Activated T-helper 2 cell treated with anti-CD3 and anti-CD28 coated beads, Interferon-gamma antibody, Interleukin-2, Interleukin-4, amounts not matched to agents 10 μg/mL and 5 μg/mL and 100 μg/mL, durations not matched to agents 14 hours and 24 hours and 36 hours (primary cell): ENCODE measurements at places on chromosomes 2 and 18. TPM values are rescaled to one million over a fixed set of nuclear protein-coding genes. Genes with fewer than 3 reads are reported as not detected.

UNC80 gene
- not detected in 2 replicates for total RNA-seq

GPR17 gene
- total RNA-seq: not detected in 2 replicates

FZD7 gene
- 1.1 and 1.4 TPM in 2 replicates for total RNA-seq

DNA sequence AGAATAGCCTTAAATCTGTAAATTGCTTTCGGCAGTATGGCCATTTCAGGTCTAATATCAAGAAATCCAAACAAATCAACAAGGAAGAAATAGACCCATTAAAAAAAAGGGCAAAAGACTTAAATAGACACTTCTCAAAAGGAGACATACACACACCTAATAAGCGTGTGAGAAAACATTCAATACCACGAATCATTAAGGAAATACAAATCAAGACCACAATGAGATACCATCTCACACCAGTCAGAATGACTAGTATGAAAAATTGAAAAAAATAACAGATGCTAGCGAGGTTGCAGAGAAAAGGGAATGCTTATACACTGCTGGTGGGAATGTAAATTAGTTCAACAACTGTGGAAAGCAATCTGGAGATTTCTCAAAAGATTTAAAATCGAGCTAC is 243.2 kb downstream of the DSEL start:
- no peak overlapping the region for H3K27ac ChIP-seq
- no peak for DNase-seq
- H3K27me3 ChIP-seq: peaks cover 9% of the 10 kb centered on the region
- no peaks in the 10 kb centered on the region for H3K36me3 ChIP-seq

DNA sequence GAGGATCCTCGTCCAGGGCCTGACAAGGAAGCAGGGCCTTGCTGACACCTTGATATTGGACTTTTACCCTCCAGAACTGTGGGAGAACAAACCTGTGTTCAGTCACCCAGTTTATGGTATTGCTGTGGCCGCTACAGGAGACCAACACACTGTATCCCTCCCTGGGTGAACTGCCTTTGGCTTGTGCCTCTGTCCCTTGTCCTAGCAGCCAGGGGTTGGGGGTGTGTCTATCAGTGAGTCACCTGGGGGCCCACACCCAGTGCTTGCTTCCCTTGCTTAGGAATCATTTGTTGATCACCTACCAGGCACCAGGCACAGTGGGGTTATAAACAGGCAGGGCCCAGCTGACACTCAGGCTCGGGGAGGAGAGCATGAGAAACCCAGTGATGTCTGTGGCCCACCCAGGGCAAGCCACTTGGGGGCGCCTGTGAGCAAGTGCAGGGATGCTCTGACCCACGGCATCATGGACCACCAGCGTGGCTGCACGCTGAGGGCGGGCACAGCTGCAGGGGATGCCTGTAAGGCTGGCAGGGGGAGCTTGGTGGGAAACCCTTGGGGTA is 17.1 kb downstream of the TMEM185B start:
- no peak for DNase-seq
- H3K36me3 ChIP-seq: no peaks in the 10 kb centered on the region

GRCh38 chr2:126990200-126990599 is 91.5 kb downstream of the TEX51 start:
- no peaks in the 10 kb centered on the region for H3K4me1 ChIP-seq
- H3K36me3 ChIP-seq: no peaks in the 10 kb centered on the region
- peaks cover 14% of the 10 kb centered on the region for H3K27me3 ChIP-seq
- no peak overlapping the region for H3K27ac ChIP-seq
- DNase-seq: no peak

GRCh38 chr18:62445386-62445917 is 77.4 kb upstream of the ZCCHC2 start:
- peaks cover 4% of the 10 kb centered on the region for H3K4me1 ChIP-seq
- H3K27ac ChIP-seq: peak overlapping the region; percentile 5
- no peaks in the 10 kb centered on the region for H3K36me3 ChIP-seq
- no peaks in the 10 kb centered on the region for H3K27me3 ChIP-seq
- no peak for DNase-seq

DNA sequence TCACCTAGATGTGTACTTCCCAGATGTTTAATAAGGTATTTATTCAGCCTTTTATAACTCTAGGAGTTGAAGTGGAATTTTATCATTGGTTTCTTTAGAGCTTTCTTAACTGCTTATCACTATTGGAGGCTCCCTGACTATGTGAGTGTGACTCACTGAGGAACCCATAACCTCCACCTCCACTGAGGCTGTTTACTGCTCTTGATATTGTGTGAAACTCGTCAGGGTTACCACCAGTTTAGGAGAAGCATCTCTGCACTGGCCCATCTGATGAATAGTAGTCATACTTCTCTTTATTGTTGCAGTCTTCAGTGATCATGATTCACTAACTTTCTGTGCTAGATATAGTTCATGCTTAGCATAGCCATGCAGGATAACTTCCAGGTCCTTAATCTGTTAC is 79.6 kb upstream of the UBXN4 start:
- H3K36me3 ChIP-seq: peaks cover 51% of the 10 kb centered on the region
- H3K4me1 ChIP-seq: peaks cover 43% of the 10 kb centered on the region
- H3K27me3 ChIP-seq: no peaks in the 10 kb centered on the region

DNA sequence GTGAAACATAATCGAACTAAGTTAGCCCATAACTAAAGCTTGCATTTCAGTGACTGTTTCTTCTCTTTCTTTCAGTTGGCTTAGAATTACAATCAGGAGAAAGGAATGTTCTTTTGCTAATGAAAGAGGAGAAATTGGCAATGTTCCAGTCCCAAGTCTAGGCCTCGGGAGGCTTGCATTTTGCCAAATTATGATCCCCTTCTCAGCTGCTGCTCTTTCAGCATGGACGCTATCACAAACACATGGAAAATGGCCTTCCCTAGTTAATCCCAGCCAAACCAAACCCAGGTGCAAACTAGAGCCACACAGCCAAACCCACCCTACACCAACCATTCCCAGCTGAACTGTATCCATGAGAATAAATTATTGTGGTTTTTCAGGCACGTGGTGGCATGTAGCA is 605.2 kb upstream of the LRRTM4 start:
- no peaks in the 10 kb centered on the region for H3K27me3 ChIP-seq
- H3K4me1 ChIP-seq: no peaks in the 10 kb centered on the region
- no peaks in the 10 kb centered on the region for H3K36me3 ChIP-seq
- H3K27ac ChIP-seq: no peak overlapping the region
- no peak for DNase-seq

DNA sequence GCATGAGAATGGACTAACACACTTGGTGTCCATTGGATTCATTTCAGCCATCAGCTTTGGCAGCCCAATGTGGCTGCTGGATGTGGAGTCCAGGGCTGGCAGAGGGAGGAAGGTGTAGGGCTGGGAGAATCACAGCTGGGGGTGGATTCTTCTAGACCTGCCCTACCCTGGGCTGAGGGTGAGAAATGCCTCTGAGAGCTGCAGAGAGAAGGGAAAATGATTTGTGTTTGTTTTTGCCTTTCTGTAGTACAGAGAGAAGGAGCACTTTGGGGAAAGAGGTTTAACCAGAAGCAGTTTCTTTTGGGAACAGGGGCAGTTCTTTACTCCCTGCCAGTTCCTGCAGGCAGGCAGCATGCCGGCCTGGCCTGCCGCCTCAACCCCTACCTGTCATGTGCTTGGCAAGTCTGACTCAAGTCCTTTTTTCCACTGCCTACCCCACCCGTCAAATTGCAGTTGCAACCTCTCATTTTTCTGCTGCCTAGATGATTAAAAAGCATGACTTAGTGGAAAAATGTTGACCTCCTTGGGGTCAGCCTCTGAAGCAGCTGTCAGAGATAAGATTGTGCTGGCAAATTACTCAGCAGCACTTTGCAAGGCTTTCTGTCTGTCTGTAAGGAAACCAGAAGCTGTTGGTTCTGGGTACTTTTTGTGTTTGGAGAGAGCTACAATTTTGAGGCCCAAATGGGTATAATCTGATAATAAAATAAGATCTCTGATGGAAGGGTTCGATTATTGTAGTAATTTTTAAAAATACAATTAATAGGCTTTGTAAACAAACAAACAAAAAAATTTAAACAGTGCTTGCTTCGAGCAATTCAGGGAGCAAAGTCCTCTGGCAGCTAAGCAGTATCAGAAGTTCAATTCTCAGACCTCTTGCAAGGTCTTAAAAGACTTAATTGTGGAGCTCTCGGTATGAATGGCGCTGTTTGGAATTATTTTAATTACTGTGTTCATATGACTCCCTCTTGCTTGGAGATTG is 21.7 kb downstream of the LBH start:
- H3K4me3 ChIP-seq: no peak overlapping the region
- peaks cover 87% of the 10 kb centered on the region for H3K36me3 ChIP-seq
- peak; percentile 51 for DNase-seq
- peak overlapping the region; percentile 86 for H3K27ac ChIP-seq

GRCh38 chr18:32730620-32731091 is 42.2 kb downstream of the KLHL14 start:
- DNase-seq: no peak
- H3K4me3 ChIP-seq: no peak overlapping the region
- peaks cover 5% of the 10 kb centered on the region for H3K4me1 ChIP-seq
- no peak overlapping the region for H3K27ac ChIP-seq
- peaks cover 4% of the 10 kb centered on the region for H3K27me3 ChIP-seq

DNA sequence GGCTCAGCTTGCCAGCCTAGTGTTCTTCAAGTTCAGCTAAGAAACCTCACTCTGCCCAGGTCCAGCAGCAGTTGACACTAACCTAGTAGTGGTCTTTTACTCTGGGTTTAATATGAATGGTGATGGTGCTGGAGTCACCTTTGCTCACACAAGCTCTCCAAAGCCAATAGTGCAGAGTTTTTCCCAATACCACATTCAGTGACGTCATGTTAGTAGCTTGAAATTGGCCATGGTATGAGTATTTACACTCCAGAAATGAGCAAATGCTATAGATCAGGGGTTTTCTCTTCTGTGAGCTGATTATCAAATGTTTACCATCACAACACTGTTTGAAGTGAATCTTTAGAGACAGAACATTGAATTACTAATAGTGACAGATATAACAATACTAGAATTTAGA is 209.1 kb downstream of the KCNH7 start:
- no peak for DNase-seq
- no peak overlapping the region for H3K4me3 ChIP-seq
- H3K27me3 ChIP-seq: no peaks in the 10 kb centered on the region
- H3K27ac ChIP-seq: no peak overlapping the region
- H3K4me1 ChIP-seq: no peaks in the 10 kb centered on the region

DNA sequence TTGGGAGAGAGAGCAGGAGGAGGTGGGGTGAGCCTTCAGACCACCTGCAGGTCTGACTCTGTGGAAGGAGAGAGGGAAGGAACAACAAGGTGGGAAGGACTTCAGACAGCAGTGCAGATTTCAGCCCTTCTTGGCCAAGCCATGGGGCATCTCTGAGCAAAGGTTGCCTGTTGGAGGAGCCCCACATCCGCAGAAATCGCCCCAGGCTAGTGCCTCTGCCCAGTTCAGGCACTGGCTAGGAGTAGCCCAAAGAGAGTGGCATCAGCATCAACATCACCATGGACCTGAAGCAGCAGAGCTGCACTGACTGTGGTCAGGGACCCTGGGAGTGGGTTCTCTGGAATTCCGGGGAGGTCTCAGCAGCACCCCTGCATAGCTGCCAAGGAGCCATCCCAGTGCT is 10.2 kb downstream of the GPR55 start:
- no peak overlapping the region for H3K4me3 ChIP-seq
- no peak overlapping the region for H3K27ac ChIP-seq
- peaks cover 39% of the 10 kb centered on the region for H3K4me1 ChIP-seq
- DNase-seq: no peak
- peaks cover 47% of the 10 kb centered on the region for H3K27me3 ChIP-seq
- no peaks in the 10 kb centered on the region for H3K36me3 ChIP-seq

DNA sequence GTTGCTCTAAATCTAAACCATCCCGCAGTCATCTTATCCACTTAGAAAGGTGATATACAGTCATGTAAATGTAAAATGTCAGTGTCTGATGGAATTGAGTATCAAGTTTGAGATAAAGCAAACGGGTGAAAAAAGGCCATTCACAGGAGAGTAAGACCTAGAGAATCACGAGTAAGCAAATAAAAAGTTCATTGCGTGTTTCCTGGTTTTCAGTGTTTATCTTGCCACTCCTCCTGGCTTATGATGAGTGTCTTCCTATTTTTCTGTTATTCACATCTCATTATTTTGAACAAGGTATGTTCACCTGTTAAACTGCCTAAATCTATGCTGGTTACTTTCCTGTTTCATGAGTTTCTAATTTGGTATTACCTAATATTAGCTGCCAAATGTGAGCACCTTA is 68.8 kb downstream of the ITGA4 start:
- no peak overlapping the region for H3K4me3 ChIP-seq
- peaks cover 6% of the 10 kb centered on the region for H3K4me1 ChIP-seq
- no peak overlapping the region for H3K27ac ChIP-seq
- peaks cover 77% of the 10 kb centered on the region for H3K36me3 ChIP-seq
- H3K27me3 ChIP-seq: no peaks in the 10 kb centered on the region

DNA sequence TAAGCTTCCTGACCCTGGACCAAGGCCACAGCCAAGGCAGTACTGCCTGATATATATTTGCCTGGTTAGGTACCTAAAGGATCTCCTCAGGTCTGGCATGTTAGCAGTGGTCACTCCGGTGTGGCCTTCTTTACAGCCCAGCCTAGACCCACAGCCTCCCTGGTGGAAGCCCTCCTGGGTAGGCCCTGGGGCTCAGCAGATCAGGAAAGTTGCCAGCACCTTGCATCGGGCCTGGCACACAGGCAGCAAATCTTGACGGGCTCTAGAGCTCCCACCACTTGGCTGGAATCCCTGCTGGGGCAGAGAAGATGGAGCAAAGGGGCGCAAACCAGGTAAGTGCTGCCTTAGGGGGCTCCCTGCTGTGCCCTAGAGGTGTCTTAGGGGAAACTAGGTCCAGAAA is 40.9 kb upstream of the ATP6V1B1 start:
- H3K36me3 ChIP-seq: no peaks in the 10 kb centered on the region
- H3K27me3 ChIP-seq: peaks cover 96% of the 10 kb centered on the region
- H3K4me1 ChIP-seq: peaks cover 2% of the 10 kb centered on the region
- no peak overlapping the region for H3K27ac ChIP-seq

- DNase-seq: no peak
- H3K4me3 ChIP-seq: no peak overlapping the region
- H3K27ac ChIP-seq: no peak overlapping the region
- H3K4me1 ChIP-seq: no peaks in the 10 kb centered on the region
- H3K36me3 ChIP-seq: no peaks in the 10 kb centered on the region
Observed at GRCh38 chr2:220410296-220410695, 782.9 kb downstream of the SLC4A3 start.

DNA sequence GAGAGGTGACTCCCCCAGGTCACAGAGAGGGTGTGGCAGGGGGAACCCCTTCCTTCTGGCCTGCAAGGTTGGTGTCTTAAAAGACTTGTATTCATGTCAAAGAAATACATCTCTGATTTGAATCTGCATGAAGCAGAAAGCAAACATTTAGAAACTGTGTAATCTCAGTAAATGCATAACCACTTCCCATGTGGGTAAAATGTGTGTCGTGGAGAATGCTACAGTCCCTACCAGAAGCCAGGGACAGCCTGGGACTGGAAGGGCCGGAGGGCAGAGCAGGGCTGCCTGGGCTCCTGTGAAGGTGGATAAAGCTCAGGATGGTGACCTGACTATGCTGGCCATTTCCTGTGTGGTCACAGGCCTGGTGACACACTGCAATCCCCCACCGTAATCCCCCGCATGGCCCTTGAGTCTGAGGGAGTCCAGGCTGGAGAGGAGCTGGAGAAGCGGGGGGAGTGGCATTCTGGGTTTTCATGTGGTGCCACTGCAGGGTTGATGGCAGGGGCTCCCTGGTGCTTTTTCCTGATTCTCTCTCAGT is 102.2 kb downstream of the LRRC30 start:
- no peaks in the 10 kb centered on the region for H3K36me3 ChIP-seq
- no peak overlapping the region for H3K27ac ChIP-seq
- no peaks in the 10 kb centered on the region for H3K4me1 ChIP-seq
- H3K27me3 ChIP-seq: no peaks in the 10 kb centered on the region
- DNase-seq: no peak

GRCh38 chr2:174076040-174076439 is 110.9 kb upstream of the SP3 start:
- no peak overlapping the region for H3K4me3 ChIP-seq
- no peaks in the 10 kb centered on the region for H3K27me3 ChIP-seq
- no peak overlapping the region for H3K27ac ChIP-seq
- DNase-seq: no peak
- H3K36me3 ChIP-seq: peaks cover 13% of the 10 kb centered on the region
